Left colon (tissue), 2 donors: ENCODE measurements at places on chromosomes 5 and 9. TPM values are rescaled to one million over a fixed set of nuclear protein-coding genes. Genes with fewer than 3 reads are reported as not detected.
A peak's percentile ranks its signal among the peaks of the same experiment; 100 is the strongest.

- no peak for DNase-seq
Observed at GRCh38 chr5:80976985-80977384, 16.8 kb downstream of the RASGRF2 start.

- DNase-seq = no peak
Observed at GRCh38 chr5:59992206-59992605, 98.7 kb upstream of the PDE4D start.

Gene GFI1B
- total RNA-seq = 1.3 TPM

DNA sequence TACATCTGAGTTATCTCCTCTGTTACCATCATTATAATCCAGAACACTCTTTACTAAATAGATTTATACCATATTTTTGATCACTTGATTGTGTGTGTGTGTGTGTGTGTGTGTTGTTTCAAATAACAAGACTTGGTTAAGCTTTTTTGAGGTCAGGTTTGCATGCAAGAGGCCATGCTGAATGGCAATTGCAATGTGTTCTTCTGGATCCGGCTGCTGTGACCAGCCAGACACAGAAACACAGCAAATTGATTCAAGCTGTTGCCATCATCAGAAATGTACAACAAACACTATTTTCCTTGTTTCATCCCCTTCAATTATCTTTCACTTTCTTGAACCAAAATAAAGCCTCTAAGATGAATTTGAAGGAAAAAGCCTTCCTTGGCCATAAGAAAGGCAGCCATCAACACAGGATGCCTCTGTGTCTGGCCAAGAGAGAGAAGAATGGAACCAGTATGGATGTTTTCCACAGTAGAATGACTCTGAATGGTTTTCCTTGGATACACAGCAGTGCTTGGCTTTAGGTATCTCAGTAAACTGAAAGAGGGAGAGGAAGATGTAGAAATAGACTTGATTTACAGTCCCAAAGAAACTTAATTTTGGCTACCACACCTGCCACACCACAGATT is 53.9 kb downstream of the DPYSL3 start:
- DNase-seq = no peak

DNA sequence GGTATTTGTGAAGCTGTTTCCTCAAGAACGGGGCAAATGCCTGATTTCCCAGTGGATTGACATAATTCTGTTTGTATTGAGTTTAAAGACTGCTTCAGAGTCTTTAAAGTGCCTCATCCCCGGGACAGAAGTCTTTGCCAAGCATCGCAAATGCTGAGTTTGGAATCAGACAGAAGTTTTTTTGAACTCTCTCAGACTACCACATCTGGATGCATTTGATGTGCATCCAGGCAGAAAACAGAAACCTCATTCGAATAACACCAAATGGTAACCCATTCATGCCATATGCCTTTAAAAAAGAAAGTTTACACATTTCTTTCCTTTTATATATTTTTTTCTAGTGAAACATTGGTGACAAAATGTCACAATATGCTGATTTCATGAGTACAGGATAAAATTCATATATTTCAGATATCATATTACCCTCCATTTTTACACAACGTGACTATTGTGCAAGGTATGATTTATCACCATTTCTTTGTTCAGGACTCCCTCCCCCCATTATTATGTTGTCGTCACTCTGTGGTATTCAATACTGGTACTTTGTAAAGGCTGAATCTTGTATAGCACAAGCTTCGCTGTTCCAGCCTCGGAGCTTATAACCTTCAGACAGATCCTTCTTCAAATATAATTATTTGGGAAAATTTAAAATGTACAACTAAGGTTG is 91.1 kb downstream of the ZNF608 start:
- DNase-seq = no peak

DNA sequence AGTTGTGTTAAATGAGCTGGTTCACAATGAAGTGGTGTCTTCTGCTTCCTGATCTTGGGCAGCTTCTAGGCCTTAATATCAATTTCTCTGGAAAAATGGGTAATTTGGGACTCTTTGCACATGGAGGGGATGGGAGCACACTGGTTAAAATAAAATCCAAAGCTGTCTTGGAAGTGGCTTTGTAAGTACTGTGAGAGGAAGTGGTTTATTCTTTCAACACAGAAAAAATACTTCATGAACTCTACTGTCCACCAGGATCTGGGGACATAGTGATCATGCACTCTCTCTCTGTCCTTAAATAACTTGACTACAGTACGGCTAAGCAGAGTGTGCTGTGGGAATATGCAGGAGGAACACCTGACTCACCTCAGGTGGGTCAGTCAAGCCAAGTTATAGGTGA is 2.4 kb downstream of the PCYOX1L start:
- no peak for DNase-seq

DNA sequence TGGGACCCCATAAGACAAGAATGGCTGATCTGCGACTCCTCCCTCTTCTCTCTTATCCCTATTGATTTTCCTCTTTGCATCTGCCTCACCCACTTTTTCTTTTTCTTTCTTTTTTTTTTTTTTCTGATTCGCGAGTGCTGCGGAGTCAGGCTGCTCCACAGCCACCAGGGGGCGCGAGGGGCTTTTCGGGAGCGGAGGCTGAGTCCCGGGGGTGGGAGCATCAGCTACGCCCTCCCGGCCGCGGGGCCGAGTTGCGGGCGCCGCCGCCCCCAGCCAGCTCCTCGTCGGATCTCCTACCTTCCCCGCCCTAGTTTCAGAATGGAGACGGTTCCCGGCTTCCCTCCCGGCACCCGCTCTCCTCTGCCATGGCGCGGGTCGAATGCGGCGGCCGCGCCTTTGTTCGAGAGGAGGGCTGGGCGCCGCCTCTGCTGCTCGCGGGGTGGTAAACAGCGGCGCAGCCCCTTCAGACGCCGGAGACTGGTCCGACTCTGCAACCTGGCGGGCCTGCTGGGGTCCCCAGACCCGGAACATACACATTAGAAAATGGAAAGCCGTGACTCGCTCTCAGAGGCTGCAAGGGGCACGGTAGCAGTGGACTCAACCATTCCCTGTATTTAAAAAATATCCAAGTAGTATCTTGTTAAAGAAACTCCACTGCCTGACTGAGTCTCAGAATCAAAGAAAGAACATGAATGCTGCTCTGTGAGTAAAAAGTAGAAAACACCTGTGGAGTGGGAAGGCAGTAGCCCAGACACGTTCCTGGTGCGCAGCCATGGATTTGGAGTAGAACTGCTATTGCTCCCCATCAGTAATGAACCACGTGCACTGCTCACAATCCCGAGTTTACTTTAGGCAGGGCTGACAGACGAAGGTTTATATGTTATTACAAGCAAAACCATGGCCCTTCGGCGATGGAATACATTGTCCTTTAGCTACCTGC is 55.7 kb downstream of the DPYSL3 start:
- peak; percentile 90 for DNase-seq

GRCh38 chr9:85182383-85182782 is 512.9 kb downstream of the NTRK2 start:
- no peak for DNase-seq

- peak; percentile 64 for DNase-seq
Observed at GRCh38 chr9:78021697-78022096, 9.9 kb downstream of the GNAQ start.

GRCh38 chr5:175861337-175862130 is 9.8 kb upstream of the CPLX2 start:
- no peak for DNase-seq

DNA sequence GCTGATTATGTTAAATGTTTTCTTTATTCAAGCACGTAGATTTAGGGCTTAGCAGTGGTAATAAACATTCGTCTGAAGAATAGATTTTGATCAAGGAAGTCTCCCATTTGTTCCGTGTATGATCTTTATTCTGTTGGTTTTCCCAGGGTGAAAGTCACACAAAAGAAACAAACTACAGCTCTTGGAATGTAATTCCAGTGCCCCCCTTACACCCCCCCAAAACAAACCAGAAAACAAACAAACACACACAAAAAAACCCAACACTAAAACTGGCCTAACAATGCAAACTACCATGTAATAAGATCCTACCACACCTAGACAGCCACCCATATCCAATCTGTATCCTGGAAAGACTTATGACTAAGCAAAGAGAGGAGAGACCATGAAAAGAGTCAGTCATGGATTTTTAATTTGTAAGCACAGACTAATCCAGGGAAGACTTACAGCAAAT is 196.2 kb upstream of the ELL2 start:
- no peak for DNase-seq

DNA sequence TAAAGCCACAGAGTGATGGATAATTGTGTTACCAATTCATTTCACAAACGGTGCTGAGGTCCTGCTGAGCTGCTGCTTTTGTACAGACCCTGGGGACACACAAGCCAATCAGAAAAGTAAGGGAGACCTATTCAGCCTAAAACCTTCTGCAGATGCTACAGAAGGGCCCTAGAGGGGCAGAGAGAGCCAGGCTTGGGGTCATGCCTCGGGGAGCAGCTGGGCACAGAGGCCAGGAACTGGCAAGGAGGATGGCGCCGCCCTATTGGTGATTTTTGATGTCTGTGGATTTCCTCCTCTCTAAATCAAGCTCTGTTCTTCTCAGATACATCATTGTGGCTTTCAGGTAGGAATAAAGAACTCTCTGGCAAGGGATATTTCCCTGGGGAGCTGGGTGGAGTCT is 181.9 kb downstream of the ZNF462 start:
- peak; percentile 32 for DNase-seq

Gene FBXL7
- total RNA-seq = 3.6 TPM

- DNase-seq = no peak
Observed at GRCh38 chr5:140420226-140420570, 18.6 kb downstream of the ANKHD1 start.
